ENCODE measurements at places on chromosomes 11 and 22.

GRCh38 chr11:102276362-102276761, 40.9 kb upstream of the BIRC3 start:
- no peak for DNase-seq

DNA sequence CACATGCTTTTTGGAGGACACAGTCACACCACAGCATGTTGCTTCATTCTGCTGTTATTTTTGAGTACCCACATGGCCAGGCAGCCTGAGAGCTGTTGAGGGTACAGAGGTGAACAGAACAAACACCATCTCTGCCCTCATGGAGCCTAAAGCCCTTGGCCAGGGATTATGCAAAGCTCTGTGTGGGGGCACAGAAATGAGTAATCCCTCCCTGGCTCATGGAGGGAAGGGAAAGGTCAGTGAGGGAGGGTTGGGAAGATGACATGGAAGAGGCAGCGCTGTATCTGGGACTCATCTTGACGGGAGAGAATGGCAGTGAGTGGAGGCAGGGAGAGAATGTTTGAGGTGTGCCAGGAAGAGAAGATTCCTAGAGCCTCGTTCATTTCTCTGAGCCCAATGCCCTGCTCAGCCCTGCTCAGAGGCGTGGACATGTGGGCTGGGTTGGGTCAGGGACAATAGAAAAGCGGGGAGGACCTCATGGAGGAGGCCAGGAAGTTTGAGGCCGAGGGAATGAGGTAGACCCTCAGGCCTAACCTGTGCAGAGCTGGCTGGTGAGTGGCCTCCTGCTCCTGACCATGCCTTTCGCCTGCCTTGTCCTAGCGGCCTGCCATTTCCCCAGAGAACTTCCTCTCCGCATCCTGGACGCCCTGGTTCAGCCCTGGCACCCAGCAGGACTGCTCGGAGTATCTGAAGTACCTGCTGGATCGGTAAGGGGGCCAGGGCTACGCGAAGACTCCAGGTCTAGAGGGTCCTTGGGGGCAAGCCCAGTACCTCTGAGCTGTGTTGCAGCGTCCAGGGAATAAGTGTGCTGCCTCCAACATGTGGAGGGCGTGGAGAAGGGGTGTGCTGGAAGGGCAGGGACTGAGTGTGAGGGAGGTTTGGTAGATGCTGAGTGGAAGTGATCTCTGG, 19.8 kb downstream of the USP35 start:
- DNase-seq = no peak

- DNase-seq = no peak
Measured at GRCh38 chr11:93659196-93659595, 2.3 kb upstream of the CEP295 start.

DNA sequence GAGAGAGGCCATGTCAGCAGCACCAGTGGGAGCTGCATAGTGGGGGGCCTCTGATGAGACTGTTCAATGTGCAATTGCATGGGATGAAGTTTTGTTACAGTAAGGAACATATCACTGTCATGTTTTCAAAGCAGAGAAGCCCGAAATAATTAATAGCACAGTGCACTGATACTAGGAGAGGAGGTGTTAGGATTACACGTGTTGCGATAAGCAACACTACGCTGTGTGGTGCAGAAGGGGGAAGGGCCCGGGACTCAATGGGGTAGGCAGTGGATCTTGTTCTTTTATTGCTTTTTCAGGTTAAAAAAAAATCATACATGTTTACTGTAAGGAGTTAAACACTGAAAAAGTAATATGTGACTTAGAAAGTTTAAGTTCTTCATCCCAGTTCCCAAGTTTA, 29.2 kb downstream of the TCIRG1 start:
- DNase-seq = no peak

GRCh38 chr11:116517077-116517476, 255.7 kb downstream of the BUD13 start:
- DNase-seq = no peak

- no peak for DNase-seq
Measured at GRCh38 chr11:9859554-9860305, 195.9 kb downstream of the SWAP70 start.

GRCh38 chr11:114196997-114197703, 99.0 kb upstream of the NNMT start:
- DNase-seq = no peak

DNA sequence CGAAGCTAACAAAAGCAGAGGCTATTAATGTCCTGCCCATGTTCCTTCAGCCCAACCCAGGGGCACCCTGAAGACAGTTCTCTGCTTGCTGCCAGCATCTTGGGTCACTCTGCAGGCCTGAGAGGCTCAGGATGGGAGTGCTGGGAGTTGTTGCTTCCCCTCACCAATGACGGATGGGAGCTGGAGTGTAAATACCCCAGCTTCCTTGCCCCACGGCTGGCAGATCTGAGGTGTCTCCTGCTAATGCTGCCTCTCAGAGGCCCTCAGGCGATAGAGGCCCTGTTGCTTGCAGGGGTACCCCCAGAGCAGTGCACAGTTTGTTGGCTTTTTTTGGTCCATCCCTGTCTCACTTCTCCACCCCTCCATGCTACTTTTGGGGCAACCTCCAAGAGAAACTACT, 32.9 kb downstream of the IFT27 start:
- no peak for DNase-seq

DNA sequence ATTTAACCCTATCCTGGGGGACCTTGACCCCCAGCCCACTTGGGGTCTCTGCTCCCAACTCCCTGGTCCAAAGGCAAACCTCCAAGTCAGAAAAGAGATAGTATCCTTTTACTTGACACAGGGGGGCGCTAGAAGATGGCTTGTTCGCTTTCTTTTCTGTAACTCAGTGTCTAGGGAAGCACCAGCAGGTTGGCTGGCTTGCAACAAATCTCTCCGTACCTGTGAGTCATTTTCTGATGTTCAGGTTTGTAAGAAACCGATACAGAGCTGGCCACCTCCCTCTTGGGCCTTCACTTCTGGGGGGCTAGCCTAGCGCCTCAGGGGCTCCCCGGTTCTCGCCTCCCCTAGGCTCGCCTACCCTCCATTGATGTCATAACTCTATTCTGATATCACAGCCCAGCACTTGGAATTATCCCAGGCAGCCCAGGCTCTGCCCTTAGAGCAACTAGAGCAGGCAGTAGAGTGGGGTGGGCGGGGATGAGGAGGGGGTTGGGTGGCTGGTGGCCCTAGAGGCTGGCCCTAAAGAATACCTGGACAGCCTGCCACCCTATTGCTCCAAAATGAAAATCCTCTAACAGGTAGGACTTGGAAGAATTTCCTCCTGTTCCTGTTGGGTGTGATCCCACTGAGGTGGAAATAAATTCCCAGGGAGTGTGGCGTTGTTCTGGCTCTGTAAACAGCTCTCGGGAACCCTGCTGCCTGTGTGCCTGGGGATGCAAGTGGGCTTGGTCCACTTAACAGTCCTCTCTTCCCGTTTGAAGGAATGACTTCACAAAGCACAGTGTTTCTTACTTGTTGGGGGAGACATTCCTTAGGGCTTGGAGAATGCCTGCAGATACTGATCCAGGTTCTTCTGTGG, 69.4 kb downstream of the OSBP2 start:
- no peak for DNase-seq

DNA sequence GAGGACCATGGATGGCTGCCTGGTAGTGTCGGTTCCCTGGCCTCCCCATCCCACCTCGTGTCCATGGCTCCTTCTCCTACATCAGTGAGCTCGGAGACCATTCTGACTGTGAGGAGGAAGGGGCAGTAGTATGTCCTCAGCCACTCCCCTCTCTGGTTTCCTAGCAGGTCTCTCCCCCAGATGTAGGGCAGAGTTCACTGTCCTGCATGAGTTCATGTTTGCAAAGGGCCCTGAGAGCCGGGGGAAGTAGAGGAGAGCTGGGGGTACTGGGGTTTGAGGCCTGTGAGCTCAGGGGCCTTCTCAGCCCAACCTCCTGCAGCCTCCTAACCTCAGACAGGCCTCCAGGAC, 18.4 kb upstream of the ST3GAL4 start:
- DNase-seq = no peak

DNA sequence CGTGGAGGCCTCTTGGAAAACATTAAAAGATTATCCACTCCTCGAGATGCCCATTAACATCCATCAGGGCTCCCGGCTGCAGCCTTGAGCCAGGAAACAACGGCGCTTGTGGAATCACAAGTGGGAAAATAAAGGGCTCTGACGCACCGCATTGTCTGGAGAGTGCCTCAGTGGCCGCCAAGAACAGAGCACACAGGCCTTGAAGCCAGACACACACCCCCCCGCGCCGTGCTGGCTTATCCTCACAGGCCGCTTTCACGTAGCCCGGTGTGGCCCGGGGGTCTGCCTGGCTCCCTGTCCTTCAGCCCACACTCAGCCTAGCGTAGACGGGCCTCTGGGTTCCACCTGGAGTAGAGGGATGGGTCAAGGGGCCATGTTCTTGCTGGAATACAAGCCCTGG, 1020.5 kb downstream of the BRD1 start:
- no peak for DNase-seq

GRCh38 chr22:36587289-36588154, 58.6 kb upstream of the EIF3D start:
- no peak for DNase-seq

- DNase-seq = no peak
Measured at GRCh38 chr11:87753143-87753542, 422.1 kb downstream of the RAB38 start.

All from activated CD4-positive, CD25-positive, alpha-beta regulatory T cell treated with anti-CD3 and anti-CD28 coated beads, Interleukin-2, amount 50 U/mL, for 72 hours (primary cell).